ENCODE measurements at places on chromosomes 6 and 20.

- DNase-seq = no peak
Measured at GRCh38 chr6:156747715-156748114, 29.5 kb upstream of the ARID1B start.

- peak; percentile 52 for DNase-seq
Measured at GRCh38 chr6:70166088-70166958, 136.6 kb downstream of the COL9A1 start.

DNA sequence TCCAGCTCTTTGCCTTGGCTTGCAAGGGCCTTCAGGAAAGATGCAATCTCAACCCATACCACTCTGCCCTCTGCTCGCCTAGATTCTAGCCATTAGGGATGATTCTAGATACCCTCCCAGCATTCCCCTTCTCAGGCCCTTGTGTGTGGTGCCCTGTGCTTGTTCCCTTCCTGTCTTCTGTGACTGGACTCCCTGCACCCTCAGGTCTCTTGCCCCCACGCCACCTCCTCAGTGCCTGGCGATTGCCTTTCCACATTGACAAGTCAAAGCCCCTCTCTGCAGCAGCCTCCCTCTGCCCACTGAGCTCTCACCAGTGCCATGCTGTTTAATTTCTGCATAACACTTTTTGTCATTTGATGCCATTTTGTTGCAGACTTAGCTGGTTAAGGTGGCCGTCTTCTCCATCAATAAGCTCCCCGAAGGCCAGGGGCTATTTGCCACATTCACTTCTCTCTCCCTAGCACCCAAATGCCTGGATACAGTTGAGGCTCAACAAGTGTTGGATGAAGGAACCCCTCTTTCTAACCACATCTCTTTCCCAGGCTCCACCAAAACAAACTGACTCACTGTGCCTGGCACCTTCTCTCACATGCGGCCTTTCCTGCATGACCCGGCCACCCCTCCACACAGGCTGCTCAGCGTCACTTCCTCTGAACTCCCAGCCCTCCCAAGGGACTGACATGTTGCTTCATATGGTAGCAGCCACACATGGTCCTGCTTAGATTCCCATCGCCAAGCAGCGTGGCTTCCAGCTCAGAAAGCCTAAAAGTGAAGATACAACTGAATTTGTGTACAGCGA lies 4.6 kb upstream of the TXNDC5 start:
- DNase-seq = no peak

DNA sequence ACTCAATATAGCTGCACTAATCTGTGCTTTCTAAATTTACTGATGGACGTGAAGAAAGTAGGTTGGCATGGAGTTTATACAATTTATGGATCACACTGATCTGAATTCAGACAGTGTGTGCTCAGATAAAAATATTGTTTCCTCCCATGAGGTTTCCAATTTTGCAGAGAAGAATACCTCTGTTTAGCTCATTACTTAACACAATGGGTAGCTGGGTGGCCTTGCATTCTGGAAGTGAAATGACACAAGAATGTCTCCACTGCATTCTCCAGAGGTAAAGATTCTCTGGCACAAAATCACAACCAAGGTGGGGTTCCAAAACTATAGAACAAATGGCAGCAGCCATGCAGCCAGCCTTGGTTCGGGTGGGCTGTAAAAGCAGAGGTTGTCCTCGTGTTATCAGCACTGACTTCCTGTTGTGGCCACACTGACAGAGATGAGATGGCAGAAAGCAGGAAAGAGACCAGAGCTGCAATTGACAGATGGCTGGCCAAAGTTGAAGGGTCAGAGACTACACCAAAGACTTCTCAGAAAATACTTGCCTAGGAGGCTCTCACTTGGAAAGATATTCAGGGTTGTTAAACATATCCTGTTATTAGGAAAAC lies 50.2 kb downstream of the HDAC2 start:
- DNase-seq = no peak

DNA sequence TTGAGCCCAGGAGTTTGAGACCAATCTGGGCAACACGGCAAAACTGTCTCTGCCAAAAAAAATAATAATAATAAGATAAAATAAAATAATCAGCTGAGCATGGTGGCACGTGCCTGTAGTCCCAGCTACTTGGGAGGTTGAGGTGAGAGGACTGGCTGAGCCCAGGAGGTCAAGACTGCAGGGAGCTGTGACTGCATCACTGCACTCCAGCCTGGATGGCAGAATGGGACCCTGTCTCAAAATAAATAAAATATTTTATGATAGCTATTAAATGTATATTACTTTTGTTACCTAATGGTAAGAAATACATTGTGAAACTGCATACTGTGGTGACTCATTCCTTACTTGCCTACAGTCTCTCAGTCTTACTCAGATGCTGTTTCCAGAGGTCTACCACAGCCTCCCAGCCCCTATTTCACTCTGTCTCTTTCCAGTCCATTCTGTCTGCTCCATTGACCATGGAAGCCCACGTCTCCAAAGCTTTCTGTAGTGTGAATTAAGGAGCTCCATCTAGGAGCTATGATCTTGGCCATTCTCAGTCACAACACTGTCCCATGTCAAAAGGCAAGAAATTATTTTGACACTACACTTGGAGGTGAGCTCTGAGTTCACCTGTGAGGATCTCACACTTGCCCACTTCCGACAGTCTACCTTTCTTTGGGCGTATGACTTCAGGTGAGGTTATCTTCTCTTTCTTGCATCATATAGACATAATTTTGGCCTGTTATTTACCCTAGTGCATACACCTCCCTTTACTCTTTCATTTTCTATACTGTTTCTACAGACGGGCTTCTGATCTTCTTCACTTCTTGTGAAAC lies 22.4 kb upstream of the SNX9 start:
- DNase-seq = peak; percentile 45

DNA sequence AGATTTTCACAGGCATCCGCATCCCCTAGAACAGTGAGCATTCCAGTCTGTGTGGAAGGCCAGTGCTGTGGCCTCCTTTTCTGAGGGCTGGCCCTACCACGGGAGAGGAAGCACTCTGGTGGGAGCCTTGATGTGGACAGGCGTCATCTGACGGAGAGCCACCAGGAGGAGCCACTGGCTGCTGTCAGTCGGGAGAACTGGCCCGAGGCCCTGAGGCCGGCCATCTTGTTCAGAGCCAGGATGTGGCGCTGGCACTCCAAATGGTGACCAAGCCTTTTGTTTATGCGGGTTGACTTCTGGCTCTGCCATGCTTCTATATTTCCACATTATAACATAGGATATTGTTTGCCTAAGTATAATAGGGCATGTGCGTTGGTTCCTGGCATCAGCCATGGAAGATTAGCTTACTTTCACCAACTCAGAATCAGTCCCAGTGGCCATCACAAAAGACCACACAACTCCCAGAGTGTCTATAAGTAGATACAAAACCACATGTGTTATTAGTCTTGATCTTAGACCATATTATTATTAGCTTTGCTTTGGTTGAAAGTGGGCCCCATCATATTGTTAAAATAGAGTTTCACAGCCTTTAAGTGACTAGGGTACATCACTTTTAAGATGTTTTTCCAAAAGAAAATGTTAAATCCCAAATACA lies 273.9 kb upstream of the TAB2 start:
- DNase-seq = peak; percentile 35

DNA sequence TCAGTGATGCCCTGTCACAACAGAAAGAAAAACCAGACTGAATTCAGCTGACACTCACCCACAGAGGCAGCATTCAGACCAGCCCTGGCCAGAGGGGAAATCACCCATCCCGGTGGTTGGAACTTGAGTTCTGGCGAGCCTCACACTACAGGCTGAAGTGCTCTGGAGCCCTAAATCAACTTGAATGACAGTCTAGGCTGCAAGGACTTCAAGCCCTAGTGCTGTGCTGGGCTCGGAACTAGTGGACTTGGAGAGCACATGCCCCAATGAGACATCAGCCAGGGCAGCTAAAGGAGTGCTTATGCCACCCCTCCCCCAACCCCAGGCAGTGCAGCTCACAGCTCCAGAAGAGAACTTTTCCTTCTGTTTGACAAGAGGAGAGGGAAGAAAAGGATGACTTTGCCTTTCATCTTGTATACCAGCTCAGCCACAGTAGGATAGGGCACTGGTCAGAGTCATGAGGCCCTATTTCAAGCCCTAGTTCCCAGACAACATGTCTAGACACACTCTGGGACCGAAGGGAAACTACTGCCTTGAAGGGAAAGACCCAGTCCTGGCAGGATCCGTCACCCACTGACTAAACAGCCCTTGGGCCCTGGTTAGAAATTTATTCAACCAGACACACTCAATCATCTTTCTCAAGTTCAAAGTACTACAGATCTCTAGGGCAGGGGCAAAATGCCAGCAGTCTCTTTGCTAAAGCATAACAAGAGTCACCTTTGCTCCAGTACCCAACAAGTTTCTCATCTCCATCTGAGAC lies 43.2 kb upstream of the PNRC1 start:
- DNase-seq = no peak

GRCh38 chr20:3459881-3460307 lies 10.9 kb upstream of the ATRN start:
- no peak for DNase-seq

DNA sequence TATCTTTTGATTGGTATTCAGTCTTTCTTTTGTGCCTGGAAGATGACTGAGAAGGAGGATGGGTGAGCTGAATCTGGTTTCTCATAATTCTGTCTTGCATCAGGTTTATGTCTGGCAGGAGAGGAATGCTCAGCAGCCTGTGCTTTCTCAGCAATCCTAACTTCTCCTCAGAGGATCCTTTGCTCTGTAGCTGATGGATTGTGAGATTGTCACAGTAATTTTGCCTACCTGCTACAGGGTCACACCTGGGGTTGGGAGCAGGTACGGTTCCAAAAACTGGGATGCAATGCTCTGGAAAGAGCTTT lies 2.1 kb upstream of the HS3ST5 start:
- DNase-seq = no peak

DNA sequence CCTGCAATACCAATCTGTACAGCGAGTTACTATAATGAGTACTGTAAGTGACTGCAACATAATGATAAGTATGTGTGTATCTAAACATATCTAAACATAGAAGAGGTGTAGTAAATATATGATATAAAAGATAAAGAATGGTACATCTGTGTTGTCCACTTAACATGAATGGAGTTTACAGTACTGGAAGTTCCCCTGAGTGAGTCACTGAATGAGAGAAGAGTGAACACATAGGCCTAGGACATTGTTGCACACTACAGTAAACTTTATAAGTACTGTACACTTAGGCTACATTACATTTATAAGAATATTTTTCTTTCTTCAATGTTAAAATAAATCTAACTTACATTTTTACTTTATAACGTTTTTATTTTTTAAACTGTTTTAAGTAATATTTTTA lies 380.4 kb downstream of the MMUT start:
- DNase-seq = no peak

DNA sequence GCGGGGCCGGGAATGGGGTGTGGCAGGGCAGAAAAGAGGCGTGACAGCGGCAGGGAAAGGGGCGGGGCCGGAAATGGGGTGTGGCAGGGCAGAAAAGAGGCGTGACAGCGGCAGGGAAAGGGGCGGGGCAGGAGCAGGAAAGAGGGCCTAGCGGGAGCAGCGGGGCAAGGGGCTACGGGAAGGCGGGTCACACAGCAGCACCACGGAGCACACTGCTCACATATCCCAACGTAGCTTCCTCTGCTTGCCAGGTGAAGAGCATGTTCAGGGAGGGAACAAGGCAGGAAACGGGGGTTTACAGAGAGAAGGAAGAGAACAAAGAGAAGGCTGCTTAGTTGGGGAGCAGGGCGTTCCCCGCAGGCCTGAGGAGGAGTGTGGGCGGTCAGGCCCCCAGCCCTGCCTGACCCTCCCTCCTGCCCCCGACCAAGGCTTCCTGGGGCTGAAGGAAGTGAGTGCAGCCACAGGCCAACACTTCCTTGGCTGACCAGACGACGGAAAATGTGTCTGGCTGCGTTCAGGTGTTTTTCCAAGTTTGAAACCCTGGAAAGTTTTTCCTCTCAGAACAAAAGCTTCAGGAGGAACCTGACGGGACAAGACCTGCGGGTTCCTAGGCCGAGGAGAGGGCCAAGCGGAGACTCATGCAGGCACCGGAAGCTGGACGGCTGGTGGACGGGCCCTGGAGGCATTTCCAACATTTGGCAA lies 13.8 kb downstream of the UCKL1 start:
- DNase-seq = peak; percentile 58

DNA sequence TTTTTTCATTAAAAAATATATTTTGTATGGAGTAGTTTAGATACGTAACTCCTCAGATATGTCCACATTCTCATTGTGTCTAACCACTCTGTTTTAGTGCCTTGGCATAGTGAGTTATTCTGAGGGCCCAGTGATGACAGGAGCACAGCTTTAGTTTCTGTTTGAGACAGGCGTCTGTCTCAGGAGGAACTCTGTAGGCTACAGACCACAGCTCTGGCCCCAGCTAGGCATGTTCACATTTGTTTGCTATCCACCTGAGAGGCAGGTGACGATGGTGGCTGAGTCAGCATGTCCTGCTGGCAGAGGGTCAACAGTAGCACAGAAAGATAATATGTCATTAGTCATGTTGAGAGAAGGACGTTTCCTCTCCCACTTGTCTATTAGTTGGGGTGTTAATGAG lies 16.3 kb downstream of the LRRC1 start:
- no peak for DNase-seq

- no peak for DNase-seq
Measured at GRCh38 chr6:157603314-157603940, 219.6 kb upstream of the SNX9 start.

- DNase-seq = no peak
Measured at GRCh38 chr6:5078121-5078669, 6.9 kb upstream of the PPP1R3G start.

DNA sequence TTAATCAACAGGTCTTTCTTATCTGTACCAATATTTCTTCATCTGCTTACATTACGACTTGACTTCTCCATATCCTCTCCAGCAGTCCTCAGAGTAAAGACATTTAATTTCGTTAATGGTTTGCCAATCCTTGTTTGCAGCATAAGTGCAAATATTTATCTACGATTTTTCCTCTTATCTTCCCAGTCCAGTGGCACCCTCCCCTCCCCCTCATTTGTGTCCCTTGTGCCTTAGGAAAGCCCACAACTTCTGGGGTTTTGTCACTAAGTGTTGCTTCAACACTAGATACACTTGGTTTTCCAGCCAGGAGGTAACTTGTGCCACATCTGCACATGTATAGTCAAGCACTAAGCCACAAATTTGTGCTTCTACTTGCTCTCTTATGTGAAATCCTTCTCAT lies 327.2 kb downstream of the CBLN4 start:
- DNase-seq = no peak

DNA sequence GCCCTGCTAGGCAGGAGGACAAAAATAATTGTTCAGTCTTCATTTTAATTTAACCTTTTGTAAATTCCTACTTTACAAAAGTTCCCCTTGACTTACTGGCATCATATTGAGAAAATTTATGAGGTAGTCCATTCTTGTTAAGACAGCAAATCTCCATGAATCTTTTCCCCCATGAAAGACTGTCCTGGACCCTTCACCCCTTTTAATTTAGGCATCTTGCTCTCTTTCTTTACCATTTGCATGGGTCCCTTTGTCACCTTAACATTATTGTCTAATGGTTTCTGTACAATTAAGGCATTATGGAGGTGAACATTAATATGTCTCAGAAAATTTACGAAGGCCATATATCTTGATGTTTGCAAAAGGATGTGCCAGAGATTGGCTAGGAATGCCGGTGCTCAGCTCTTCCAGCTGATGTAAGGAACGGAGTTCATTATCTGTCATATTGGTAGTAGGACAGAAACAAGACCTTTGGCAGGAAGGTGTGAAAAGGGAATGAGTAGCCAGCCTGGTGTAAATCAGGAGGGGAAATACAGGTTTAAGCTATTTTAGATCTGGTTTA lies 382.8 kb upstream of the TSHZ2 start:
- DNase-seq = no peak

All from activated naive CD4-positive, alpha-beta T cell treated with anti-CD3 and anti-CD28 coated beads, Interleukin-2, amount 10 ng/mL, durations not matched to agents 7 days and 5 days (primary cell).